Right hindlimb (tissue), 1 donor: ENCODE measurements at places on chromosomes 4 and X.

DNA sequence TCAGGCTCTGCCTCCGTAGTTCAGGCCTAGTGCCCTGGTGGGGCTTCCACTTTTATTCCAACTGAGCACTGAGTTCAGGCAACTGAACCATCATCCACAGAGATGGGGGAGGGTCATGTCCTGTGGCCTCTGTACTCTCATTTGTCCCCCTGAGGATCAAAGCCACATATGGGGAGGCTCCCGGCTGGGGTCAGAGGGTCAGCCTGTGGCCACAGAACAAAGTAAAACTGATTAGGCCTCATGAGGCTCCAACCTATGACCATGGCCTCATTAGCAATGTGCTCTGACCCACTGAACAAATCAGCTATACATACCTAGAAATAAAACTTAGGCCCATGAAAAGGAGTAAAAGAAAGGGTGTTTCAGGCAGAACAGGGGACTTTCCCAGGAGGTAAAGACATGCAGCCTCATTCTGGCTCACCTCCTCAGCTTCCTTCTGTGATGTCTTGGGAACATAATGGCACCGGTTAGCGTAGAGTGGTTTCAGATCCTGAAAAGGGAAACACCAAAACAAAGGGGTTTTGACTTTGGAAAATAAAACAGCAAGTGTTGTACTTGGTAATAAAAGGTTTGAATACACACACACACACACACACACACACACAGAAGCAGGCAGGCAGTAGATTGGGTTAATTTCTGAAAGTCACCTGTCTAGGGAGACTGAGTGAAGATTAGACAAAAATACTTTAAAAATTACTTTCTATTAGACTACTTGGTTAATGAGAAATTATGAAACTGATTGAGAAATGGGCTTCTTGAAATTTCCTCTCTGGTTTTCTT, 24.3 kb downstream of the TMEM255A start:
- no peak for DNase-seq

- DNase-seq = no peak
These were observed 139.4 kb downstream of the PJA1 start for GRCh38 chrX:69025802-69026301.

GRCh38 chr4:88230969-88231771, 53.2 kb downstream of the PPM1K start:
- peak; percentile 59 for DNase-seq

- no peak for DNase-seq
These were observed 91.7 kb downstream of the SPATA18 start for GRCh38 chr4:52142816-52143215.

DNA sequence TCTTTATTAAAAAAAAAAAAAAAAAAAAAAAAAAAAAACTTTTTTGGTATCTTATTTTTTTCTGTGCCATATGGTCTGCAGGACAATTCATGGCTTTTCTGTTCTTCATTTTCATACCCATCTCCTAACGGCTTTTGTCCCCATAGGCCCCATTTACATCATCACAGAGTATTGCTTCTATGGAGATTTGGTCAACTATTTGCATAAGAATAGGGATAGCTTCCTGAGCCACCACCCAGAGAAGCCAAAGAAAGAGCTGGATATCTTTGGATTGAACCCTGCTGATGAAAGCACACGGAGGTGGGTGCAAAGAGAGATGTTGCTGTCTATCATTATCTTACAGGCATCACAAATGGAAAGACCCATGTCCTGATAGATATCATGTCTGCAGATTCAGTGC, 49.1 kb downstream of the PDGFRA start:
- DNase-seq = no peak

DNA sequence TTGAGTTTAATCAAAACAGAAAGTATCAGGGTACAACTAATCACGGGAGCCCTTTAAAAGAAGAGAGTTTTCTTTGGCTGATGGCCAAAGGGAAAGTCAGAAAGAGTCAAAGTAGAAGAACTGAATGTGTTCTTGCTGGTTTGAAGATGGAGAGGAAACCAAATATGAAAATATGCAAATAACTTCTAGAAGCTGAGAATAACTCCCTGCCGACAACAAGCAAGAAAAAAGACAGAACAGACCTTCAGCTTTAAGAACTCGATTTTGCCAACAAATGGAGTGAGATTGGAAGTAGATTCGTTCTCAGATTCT, 903.8 kb downstream of the STIM2 start:
- no peak for DNase-seq

DNA sequence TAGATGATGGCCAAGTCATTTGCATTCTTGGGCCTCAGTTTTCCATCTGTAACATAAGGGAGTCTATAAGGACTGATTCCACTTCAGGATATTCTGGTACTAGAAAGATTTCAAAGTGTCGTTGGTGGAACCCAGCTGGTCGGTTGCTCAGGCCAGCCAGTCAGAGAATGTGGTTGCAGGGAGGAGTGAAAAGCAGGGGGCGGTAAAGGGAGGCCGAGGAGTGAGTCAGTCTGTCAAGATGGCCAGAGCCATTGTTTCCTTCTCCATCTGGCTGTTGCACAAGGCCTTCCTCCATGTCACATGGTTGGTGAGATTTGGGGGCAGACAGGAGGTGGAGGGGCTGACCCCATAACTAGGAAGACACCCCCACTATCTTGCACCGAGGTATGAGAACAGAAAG, 38.2 kb downstream of the STARD8 start:
- no peak for DNase-seq

- no peak for DNase-seq
These were observed 550.9 kb downstream of the GLUD2 start for GRCh38 chrX:121598356-121598755.

DNA sequence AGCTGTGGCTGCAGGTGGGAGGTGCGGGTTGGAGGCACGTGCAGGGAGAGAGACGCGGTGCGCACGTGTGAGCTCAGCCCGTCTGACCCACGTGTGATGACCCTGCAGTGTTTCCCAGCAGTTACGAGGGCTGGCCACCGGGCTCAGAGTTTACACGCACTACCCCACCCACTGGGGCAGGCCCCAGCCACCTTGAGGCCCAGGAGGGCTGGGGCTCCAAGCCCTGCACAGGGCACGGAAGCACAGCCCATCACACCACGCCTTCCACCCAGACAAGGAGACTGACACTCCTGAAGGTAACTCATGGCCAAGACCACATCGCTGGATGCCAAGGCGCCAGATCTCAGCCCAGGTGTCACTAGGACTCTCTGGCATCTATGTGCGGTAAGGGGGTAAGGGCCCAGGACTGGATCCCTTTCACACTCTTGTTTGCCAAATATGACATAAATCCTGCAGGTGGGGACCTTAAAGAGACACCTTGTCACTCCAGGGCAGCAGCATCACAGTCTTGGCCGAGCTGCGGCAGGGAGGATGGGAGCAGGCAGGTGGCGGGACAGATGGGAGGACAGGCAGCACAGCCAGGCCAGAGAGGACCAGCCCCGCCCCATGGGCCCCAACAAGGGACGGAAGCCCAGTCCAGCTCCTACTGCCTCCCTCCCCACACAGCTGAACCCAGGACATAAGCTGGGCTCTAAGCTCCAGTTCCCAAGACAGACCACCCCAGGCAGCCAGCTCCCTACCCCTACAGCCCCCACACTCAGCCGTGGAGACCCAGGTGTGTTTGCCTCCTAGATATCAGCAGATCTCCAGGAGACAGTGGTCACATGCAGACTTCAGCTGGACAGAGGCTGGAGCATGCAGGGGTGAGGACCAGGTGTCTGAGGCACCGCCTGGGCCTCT, 56.8 kb downstream of the ZFYVE28 start:
- DNase-seq = no peak

GRCh38 chr4:174434455-174434854, 87.8 kb downstream of the HPGD start:
- DNase-seq = no peak

DNA sequence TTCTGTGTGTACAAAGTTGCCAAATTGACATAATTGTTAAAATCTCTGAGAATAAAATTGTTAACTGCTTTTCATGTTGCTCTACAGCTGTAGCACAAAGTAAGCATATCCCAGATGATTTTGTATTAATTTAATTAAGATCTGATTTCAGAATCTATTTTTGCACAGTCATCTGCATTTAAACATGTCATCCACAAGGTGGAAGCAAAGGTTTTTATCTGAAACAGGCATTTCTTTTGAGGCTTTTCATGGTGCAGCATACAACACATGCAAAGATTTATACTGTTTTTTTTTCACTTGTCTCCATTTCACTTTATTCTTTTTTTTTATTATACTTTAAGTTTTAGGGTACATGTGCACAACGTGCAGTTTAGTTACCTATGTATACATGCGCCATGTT, 51.2 kb downstream of the GC start:
- no peak for DNase-seq

- no peak for DNase-seq
These were observed 89.7 kb upstream of the NDP start for GRCh38 chrX:44062840-44063239.

DNA sequence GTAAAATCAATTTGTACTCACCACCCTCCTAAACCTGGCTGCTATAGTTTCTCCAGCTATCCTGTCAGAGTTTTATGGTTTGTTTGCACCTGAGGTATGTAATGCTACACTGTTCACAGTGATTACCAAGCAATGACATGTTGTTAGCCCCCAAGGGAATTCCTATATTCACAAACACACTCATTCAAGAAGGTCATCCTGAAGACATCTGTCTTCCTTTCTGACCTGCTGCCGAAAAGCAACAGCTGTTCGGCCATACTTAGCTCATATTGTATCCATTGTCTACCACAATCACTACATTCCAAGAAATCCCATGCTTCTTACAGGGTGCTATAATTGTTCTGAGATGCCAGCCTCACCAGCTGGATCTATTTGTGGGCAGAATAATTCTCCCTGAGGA, 160.1 kb upstream of the GYPA start:
- DNase-seq = no peak

- DNase-seq = no peak
These were observed 482.8 kb downstream of the STIM2 start for GRCh38 chr4:27343411-27343810.

DNA sequence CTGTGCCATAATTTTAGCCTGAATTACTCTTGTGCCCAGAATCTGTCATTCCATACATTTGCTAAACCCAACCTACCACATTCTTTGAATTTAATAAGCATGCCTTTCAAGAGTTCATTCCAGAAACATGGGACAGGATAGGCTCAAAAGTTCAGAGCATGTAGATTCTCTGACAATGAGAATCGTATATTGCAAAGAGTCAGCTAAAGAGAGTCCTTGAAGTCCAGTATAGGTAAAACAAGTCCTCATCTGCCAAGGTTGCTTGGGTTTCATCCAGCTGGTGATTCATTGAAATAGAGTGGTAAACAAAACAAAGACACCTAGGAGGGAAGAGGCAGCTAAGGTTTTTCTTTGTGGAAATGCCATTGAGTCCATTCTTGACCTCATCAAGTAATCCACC, 249.3 kb upstream of the DIPK2B start:
- no peak for DNase-seq

- DNase-seq = no peak
These were observed 57.3 kb upstream of the ENPEP start for GRCh38 chr4:110418641-110419040.

DNA sequence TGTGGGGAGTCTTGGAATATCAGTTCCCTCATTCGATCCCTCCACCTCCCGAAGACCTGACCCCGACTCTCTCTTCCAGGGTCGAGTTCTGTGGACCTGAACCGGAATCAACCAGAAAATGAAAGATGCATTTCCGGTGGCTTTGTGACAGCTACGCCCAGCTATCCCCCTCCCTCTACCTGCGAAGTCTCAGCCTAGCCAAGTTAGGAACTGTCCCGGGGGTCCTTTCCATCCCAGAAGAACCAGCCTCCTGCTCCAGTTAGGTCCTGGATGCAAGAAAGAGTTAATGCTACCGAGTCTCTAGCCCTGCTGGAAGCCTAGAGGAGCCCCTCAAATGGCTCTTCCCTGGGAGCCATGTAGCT, 13.4 kb upstream of the ETDC start:
- no peak for DNase-seq

- DNase-seq = no peak
These were observed 90.9 kb upstream of the BANK1 start for GRCh38 chr4:101699441-101700124.

DNA sequence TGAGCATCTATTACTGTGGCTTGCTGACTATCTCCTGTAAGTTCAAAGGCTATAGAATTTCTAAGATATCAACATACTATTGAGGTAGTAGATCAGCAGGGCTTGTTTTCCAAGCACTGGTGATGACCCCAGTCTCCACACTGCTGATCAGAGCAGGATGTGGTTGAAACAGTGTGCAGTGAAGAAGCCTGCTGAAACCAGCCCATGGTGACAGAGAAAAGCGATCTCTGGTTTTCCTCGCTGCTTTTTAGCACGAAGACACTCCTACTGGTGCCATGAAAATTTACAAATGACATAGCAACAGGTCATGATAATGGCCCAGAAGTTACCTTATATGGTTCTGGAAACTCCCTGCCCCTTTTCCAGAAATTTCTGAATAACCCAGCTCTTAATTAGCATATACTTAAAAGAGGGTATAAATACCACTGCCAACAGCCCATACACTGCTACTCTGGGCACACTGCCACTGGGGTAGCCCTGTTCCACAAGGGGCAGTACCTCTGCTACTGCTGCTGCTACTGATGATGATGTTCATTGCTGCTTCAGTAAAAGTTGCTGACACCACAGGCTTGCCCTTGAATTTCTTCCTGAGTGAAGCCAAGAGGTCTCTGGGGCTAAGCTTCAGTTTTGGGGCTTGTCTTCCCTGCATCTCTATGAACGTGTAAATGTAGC, 1689.5 kb upstream of the PCDH10 start:
- no peak for DNase-seq

GRCh38 chr4:174207367-174207766, 76.1 kb downstream of the FBXO8 start:
- DNase-seq = no peak

GRCh38 chrX:151765026-151765425, 30.5 kb downstream of the CNGA2 start:
- DNase-seq = no peak

DNA sequence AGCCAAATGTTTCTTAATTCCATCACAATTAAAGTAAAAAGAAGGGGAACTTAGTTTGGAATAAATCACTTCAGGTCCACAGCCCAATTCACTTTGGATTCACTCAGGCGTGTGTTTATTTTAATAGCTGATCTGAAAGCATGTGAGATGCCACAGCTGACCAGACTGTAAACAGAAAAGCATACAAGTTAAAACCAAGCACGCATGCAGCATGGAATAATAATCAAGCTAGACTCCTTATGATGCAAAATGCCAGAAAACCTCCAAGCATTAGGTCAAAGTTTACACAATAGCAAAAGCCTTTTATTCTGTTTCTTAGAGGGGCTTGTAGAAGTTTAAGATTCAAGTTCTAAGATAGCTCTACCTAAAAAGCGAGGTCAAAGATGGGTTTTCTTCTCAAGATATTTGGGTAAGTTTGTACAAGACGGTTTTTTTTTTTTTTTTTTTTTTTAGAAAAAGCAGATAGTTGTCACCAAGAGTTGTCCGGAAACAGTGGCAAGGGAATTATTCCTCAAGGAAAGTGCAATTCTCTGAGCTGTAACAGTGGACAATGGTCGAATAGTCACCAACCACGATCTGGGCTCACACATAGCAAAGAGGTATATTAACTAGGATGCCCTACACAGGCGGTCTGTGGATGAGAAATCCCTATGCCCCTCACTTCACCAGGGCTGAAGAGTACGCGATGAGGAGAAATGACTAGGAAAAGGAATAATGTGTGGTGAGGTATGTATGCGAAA, 763 bp upstream of the PRRG1 start:
- no peak for DNase-seq
